ENCODE measurements at places on chromosomes 12 and 14. TPM values are rescaled to one million over a fixed set of nuclear protein-coding genes. Genes with fewer than 3 reads are reported as not detected.

DNA sequence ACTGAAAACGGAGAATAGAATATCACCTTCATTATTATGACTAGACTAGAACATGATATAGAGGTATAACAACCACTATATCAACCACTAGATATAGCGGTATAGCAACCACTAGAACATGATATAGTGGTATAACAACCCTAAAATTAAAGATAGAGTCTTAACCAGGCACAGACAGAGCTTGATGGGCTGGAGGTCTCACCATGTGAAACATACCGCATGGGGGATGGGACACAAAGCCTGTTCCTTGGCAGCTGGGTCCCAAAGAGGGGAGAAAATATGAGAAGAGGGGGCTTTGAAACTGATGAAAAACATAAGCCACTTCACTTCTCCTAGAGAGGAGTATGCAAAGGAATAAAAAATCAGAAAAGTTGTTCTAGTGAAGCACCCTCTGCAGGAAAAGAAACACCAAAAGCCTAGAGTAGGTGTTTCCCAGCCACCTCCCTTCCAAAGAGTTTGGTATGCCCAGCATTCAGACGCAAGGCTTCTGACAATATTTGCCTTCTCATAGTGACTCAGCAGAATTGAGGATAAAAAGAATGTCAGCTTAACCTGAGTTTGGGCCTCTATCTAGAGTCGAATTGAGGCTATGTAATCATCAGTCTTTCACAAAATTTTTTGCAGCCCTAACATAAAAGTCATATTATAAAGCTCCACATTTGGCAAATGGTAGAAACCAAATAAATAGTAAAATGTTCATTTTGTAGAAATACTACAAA is 316.4 kb downstream of the NOVA1 start:
- no peak for DNase-seq

Gene CCDC38
- total RNA-seq = 0.24 TPM

DNA sequence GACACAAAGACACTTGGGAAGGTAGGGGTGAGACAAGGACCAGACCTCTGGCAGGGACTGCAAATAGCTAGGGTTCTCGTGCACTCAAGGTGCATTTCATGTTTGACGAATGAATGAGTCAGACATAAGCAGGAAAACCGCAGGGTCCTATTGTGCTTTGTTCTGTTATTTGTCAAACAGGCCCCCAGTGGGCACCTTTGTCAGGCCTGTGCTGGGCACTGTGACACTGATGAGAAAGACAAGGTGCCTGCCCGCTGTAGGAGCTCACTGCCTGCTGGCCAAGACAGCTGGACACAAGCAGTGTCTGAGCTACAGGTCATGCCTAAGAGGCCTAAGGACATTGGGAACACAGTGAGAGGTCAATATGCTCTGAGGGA is 2.3 kb downstream of the OTUB2 start:
- DNase-seq = no peak

GRCh38 chr12:26953447-26953846 is 15.2 kb downstream of the FGFR1OP2 start:
- peak; percentile 64 for DNase-seq

- DNase-seq = no peak
Observed at GRCh38 chr12:51971679-51972421, 20.4 kb downstream of the ACVR1B start.

DNA sequence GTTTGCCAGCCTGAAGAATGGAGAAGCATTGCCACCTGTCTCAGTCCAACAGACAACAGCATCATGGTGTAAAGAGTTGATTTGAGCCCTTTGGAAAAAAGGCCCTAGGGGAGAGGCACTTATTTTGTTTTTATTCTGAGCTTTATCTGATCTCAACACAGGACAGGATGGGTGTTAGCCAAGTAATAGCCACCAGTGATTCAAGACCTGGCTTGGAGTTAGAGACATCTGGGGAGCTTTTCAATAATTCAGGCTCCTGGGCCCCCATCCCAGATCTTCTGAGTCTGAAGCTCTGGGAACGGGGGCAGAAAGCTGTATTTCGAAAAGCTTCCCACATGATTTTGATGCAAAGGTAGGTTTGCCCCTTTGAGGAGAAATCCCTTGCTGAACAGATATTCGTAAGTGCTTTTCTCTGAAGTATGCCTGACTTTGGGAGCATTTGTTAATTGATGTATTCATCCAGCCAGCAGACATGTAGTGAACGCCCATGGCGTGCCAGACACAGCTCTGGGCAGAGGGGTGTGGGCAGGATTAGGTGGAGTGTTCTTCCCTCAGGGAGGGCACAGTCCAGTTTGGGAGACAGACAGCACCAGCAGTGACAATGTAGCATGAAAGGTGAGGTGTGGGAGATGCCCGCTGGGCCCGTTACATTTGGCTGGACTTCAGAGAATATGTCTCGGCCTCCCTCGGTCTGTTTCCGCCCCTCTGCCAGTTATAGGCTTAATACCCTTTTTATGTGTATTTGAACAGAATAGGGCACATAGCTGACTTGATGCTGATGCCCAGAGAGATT is 72.5 kb downstream of the TSPAN9 start:
- no peak for DNase-seq

GRCh38 chr12:95118138-95118787 is 44.8 kb upstream of the NR2C1 start:
- DNase-seq = no peak

- DNase-seq = no peak
Observed at GRCh38 chr12:96364092-96364700, 36.0 kb downstream of the CDK17 start.

Gene SRRM4
- not detected for total RNA-seq

DNA sequence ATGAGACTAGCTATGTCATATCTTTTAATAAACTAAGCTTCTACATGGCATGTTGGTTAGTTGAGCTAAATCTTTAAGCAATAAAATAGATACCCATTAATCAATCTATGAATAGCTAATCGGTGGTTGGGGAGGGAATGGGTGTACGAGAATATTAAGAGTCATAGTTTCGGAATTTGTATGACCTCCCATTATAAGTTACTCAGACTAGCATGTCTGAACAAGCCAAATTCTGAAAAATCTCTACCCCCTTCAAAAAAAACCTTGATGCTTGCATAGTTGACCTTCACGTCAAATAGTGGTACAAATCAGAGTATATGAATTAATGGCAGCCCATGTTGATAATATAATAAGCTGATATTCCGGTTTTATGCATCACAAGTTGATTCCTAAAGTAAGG is 60.0 kb downstream of the PLEKHG7 start:
- DNase-seq = no peak

- no peak for DNase-seq
Observed at GRCh38 chr14:95548328-95548929, 13.6 kb downstream of the GLRX5 start.

Gene BATF
- 6.7 TPM for total RNA-seq

- no peak for DNase-seq
Observed at GRCh38 chr12:67275380-67275913, 6.3 kb downstream of the CAND1 start.

DNA sequence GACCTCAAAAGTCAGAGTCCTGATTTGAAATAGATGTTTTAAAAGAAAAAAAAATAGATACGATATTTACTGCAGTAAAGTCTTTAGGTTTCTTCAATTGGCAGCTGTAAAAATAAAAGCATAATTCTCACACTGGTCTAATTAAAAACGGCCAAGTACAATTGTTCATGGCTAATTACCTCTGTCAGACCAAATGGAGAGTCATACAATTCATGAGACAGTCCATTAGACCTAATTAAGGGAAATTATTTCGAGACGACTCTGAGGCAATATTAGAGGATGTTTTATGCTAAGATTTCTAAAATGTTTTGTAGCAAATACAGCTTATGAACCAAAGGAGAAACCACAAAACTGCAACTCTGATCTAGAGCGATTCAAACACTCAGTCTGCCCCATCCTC is 131.3 kb downstream of the PHLDA1 start:
- DNase-seq = no peak

DNA sequence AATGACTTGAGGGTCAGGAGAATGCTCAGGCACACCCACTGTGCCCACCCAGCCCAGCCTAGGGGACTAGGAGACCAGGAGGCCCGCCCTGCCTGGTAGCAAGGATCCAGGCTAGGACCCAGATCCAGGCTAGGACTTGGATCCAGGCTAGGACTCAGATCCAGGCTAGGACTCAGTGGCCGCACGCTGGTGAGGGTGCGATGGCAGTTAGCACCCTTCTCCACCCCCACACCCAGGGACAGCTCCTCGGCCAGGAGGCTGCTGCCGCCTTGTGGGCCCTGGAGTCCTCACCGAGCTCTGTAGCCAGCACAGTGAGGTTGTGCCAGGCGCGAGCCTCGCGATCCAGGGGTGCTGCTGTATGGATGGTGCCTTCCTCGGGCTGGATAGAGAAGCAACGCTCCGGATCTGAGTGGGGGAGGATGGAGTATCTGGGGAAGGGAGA is 5.1 kb downstream of the CDH24 start:
- no peak for DNase-seq

- DNase-seq = no peak
Observed at GRCh38 chr12:89239534-89239933, 112.8 kb downstream of the DUSP6 start.

DNA sequence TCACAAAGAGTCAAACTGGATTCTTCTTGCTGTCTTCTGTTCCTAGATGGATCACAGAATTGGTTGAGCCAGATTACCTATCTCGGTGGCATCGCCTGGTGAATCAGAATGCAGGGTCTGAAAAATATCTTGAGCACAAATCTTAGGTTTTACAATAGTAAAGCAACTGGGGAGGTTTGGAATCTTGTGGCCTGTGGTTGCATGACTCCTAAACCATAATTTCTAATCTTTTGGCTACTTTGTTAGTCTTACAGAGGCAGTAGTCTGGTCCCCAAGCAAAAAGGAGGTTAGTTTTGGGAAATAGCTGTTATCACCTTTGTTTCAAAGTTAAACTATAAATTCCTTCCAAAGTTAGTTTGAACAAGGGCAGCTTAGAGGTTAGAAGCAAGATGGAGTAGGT is 1488.5 kb upstream of the FLRT2 start:
- DNase-seq = no peak

Gene GALNT8
- total RNA-seq = 0.77 TPM

- no peak for DNase-seq
Observed at GRCh38 chr12:8828257-8829124, 6.1 kb downstream of the A2ML1 start.

DNA sequence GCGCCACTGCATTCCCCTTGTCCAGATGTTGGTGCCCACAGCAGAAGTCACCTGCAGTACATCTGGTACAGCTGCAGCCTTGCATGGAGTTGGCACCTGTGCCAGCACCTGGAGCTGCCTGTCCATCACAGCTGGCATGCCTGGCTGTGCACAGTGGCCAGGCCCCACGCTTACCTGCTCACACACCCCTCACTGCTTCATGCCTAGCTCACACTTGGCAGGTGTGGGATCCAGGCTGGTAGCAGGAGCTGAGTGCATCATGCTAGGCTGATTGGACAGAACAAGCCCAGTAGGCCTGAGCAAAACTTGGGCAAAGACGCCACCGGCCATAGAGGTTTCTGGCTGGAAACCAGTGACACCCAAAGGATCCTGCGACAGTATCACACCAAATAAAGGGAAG is 402.8 kb downstream of the FOXG1 start:
- no peak for DNase-seq

DNA sequence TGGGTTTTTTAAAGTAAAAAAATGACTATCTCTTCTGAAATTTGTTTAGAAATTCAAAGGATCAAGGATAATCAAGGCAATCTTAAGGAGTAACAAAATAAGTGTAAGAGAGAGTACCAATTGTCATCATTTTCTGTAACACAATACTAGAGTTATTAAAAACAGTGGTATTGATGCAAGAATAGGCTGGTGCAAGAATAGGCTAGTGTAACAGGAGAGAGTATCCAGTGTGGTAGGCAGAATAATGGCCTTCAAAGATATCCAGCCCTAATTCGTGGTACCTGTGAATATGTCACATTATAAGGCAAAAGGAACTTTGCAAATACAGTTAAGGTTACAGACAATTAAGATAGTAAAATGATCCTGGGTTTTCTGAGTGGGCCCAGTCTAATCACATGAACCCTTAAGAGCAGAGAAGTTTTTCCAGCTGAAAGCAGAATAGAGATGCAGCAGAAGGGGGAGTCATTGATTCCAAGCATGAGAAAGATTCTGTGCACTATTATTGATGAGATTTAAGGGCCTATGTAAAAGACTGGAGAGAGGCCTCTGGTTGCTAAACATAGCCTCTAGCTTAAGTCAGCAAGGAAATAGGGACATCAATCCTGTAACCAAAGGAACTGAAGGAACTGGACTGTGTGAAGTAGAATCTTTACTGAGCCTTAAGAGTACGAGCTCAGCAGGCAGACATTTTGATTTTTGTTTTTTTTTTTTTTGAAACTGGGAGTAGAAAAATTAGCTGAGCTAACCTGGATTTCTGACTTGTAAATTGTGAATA is 134.1 kb downstream of the GPHN start:
- DNase-seq = no peak

DNA sequence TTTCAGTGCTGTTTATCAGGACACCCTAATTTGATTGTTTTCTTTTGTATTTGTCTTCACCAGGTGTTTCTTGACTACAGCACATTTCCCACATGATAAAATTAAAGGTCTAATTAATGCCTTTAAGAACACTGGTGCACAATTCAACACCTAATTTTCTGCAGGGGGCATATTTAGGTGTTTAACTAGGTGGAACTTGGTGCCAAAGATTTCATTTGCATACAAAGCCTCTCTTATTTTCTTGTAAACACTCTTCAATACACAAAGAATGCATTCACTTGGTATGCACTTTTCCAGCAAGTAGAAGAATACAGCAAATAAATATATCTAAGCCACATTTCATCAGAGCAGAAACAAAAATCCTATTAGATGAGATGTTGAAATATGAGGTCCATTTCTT is 646.2 kb upstream of the FOXG1 start:
- no peak for DNase-seq

DNA sequence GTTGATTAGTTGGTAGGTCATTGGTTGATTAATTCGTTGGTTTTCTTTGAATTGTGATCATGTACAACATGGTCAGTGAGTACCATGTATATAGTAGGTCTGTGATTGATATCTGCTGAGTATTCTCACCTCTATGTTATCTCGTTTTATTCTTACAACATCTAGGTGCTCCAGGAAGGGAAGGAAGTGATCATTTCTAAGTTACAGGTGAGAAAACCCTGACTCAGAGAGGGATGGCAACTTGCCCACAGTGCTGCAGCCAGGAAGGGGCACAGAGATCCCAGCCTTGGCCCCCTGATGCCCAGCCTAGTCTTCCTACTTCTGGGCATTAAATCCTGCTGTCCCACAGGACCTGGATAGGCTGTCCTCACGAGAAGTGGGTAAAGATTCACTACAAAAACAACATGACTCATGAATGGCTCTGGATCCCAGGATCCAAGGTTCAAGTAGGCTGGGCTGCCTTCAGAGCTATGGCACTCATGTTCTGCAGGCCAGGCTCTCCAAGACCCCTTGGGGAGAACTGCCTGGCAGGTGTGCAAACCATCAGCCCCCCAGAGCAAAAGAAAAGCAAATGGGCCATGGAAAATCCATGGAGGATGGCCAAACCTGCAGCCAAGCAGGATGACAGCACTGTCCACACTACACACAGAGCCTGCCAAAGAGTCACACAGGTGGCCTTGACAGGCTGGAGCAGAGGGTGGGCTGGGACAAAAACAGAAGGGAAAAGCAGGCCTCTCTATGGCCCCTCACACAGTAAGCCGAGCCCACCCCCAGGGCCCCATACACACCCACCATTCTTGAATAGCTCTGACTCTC is 146.2 kb downstream of the BCL11B start:
- no peak for DNase-seq

Gene C1RL
- 80.5 TPM for total RNA-seq

All from lower lobe of right lung (tissue), 2 donors.